ENCODE measurements at places on chromosomes 12 and 14.

DNA sequence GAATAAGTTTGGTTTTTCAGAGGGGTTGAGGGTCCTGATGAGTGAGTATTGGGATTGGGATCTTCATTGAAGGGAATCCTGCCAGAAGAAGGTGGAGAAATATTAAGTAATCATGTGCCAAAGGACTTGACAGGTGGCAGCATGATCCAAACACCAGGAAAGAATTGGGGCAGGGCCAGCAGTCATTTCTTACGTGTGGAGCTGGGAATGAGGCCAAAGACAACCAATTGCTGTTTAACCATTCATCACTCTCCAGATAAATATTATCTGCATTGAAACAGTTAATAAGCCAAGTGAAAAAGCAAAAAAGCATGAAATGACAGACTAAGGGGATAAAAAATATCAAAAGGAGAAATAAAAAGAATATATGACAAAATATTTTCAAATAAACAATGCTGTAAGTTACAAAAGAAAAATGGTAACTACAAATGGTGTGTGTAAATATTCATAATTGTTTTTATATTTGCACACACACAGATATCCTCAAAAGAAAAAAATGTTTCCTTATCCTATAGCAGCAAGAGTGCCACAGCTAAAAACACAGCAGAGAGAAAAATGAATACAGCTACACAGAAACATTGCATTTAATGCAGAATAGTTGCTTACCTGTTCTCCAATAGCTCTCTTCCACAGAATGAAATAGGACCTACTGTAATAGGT, 26.2 kb downstream of the C2CD5 start:
- no peak for DNase-seq

DNA sequence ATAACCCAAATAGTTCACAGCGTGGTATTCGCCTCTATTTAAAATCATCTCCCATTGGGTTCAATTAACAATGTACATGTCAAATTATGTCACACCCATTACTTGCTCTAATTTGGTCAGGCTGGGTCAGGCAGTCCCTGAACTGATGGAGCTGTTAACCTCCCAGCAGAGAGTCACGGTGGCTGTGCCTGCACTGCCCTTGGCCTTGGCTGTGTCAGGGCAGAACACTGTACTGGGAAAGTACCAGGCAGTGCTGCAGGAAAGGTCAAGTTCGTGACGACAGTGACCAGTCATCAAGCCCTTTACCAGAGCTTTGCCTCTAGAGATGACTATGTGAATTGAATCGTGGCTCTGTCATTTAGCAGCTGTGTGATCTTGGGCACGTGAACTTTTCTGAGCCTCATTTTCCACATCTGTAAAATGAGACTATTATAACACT, 100.0 kb downstream of the ARF6 start:
- no peak for DNase-seq

GRCh38 chr12:100954118-100954517, 159.5 kb downstream of the ANO4 start:
- no peak for DNase-seq

- no peak for DNase-seq
Observed at GRCh38 chr14:89214221-89214965, 202.6 kb downstream of the FOXN3 start.

DNA sequence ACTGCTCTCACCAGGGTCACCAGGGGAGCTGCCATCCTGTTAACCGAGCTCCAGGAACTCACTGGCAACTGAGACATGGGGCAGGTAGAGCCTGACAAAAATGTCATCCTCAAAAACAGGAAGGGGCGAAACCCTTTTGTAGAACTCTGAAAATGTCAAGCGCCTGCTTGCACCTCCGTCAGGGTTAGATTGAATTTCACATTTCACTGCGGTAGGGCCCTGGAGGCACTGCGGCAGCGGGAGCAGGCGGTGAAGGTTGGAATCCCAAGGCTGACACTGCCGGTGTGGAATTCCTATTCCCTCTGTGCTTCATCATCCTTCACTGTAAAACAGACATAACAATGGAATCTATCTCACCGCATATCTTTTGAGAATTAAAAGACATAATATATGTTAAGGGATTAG, 142.8 kb upstream of the TMCC3 start:
- no peak for DNase-seq

DNA sequence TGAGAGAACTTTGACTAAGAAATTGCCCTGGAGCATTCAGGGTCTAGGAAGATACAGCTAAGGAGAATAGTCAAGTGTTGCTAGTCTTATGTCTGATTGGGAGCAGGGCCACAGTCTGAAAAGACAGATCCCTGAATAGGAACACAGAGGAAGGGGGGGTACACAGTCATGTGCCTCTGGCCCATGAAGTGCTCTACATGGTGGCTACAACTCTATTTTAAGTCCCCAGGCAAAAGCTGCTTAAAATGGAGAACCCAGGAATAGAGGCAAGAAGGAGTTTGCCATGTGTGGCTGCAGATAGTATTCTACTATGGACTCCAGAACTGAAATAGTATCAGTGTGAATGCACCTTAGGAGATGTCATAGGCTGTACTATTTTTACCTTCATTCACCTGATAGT, 118.0 kb upstream of the NPAS3 start:
- DNase-seq, result no peak

GRCh38 chr12:97182769-97183168, 275.7 kb downstream of the NEDD1 start:
- no peak for DNase-seq

DNA sequence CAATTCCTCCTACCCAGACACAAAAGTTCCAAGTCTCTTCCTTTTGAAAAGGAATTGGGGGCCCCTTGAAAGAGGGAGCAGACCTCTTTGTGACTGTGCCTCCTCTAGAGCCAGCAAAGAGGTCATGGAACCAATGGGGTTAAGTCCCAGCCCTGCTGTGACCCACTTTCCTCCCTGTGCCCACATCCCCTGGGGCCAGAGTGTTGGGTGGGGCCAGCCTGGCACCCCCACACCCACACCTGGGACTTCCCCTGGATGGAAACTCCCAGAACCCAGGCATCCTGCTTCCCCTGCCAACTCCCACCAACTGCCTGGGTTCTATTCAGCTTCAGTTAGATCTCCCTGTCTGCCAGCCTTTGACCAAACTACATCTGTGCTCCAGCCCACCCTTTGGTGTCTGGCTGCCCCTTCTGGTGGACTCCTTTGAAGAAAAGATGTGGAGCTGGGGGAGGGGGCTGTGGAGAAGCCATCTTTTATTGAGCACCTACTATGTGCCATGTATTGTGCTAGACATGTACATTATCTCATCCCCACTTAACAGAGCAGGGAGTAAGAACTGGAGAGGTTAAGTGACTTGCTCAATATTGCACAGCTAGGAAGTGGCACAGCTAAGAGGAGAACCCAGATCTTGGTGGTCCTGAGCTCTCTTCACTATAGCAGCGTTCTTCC, 4.6 kb upstream of the RARG start:
- no peak for DNase-seq

DNA sequence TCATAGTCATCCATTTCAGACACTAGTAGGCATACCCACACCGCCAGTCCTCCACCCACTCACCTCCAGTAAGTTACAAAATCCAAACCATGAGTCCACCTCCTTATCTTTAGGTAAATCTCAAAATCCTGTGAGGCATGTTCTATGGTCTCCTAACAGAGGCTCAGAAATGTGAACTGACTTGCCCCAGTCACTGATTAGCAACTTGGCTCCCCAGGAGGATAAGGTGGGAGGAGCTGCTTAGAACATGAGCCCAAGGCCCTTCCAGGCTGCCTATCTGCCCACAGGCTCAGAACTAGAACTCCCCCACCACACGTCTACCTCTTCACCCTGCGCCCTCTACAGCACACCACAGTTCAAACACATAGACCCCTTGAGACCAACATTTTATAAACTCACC, 19.9 kb downstream of the SETD3 start:
- no peak for DNase-seq

GRCh38 chr12:1927751-1928351, 9.4 kb upstream of the CACNA2D4 start:
- DNase-seq, result no peak

GRCh38 chr12:18383203-18383602, 121.9 kb downstream of the PIK3C2G start:
- DNase-seq, result no peak

GRCh38 chr14:103304706-103305105, 29.3 kb upstream of the EIF5 start:
- DNase-seq, result no peak

DNA sequence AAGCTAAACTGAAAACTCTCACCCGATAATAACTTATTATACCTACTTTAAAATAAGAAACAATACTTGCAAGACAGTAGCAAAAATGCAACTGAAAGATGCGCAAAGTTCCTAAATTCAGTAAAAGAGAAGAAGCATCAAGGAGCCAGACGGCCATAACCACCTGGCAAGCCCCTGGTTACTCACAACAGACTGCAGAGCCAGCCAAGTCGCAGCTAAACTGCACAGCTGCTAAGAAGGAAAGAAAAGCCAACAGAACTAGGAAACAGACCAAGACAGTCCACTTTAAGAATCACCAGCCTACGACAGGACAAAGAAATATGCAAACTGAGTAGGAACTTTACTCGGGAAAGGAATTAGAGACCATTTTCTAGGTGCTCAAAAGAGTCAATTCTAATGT, 127.9 kb downstream of the TMTC1 start:
- no peak for DNase-seq

DNA sequence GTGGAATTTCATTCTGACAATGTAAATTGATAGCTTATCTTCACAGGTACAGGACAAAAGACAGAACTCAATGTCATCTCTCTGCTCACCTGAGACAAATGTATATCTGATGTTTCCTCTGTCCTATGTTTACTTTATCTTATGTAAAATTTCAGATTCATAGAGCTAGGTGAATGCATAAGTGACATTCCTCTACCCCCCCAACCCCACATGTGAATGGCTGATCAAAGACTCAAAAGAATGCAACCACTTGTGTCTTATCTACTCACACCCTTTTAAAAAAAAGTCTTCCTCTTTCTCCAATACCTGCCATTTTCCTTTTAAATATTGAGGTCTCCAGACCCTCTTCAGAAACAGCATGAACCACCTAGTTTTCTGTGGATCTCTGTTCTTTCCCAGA, 736.6 kb upstream of the SEL1L start:
- no peak for DNase-seq

GRCh38 chr14:101236496-101237251, 324.6 kb upstream of the DIO3 start:
- DNase-seq, result no peak

GRCh38 chr14:39492267-39492666, 60.0 kb upstream of the FBXO33 start:
- DNase-seq, result no peak

DNA sequence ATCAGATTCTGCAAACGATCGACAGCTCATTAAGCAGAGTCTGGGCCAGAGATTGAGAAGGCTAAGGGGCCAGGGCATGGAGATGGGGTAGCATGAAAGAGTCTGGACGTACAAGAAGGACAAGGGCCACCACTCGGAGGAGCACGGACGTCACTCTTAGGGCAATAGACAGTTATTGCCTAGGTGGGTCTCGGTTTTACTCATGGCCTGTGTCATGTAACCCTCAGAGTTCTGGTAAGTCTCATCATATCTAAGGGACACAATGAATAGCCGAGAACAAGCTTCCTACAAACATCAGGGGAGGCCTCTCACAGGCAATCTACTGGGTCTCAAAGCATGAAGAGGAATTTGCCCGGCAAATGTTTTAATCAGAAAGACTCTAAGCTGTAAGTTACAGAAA, 30.4 kb upstream of the ITPK1 start:
- DNase-seq, result no peak

GRCh38 chr12:68446901-68447796, 115.0 kb upstream of the MDM1 start:
- no peak for DNase-seq

DNA sequence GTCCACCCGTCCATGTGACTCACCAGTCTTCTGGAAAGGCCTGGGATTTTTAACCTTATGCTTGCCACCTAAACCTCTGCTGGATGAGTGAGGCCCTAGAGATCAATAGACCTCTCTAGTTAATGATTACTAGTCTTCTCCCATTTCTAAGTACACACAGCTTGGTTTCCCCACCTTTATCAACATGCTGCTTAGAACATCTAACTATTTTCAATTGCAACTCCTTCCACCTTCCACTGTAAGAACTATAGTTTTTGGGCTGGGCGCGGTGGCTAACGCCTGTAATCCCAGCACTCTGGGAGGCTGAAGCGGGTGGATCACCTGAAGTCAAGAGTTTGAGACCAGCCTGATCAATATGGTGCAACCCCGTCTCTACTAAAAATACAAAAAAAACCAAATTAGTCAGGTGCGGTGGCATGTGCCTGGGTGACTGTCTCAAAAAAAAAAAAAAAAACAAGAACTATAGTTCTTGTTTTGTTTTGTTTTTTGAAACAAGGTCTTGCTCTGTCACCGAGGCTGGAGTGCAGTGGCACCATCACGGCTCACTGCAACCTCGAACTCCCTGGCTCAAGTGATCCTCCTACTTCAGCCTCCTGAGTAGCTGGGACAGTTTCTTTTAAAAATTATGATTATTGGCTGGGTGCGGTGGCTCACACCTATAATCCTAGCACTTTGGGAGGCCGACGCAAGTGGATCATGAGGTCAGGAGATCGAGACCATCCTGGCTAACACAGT, 18.7 kb upstream of the MDM2 start:
- no peak for DNase-seq

- DNase-seq, result no peak
Observed at GRCh38 chr12:63909746-63910145, 65.2 kb downstream of the SRGAP1 start.

GRCh38 chr14:97359341-97359740, 562.2 kb downstream of the VRK1 start:
- DNase-seq, result no peak

DNA sequence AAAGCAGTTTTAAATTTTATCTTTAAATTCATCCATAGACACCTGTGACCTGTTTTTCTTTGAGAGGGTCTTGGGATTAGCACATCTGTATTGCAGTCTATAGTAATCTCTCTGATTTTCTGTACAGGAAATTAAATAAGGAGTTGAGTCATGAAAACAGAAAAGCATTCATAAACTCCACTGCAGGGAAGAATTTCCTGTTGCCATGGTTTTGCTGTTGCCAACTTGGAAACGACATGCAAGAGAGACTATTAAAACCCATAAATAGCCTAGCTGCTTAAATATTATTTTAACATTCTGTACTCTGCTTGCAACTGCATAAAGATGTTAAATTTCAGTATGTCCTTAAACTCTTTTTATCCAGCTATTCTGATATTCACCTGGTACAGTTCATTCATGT, 281.0 kb upstream of the RGS6 start:
- no peak for DNase-seq

GRCh38 chr14:104975481-104976197, 2.5 kb downstream of the AHNAK2 start:
- DNase-seq, result no peak

DNA sequence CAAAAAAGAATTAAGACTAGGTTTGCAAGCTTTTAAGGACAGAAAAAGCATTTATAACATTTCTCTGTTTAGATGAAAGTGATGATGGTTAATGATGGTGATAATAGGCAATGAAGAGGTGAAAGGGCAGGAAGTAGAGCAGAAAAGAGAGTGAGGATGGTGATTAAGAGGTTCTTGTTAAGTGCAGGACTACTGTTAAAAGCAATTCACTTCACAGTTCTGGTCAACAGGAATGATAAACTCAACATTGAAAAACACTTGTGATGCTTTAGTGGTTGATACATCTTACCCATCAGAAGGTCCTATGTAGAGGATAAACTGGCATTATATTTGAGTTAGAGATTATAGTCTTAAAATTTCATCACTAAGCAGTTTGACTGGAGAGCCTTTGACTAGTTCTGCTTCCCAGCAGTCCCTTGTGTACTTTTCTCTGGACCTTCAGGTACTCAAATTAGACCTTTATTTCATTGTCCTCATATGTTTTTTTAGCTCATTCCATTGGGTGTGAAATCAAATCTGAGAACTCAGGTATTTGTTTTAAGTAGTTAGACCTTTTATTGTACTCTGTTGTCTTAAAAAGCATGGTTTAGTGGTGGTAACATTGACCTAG, 10.9 kb downstream of the RAP1B start:
- DNase-seq, result no peak

- no peak for DNase-seq
Observed at GRCh38 chr14:68964300-68965093, 14.6 kb downstream of the ACTN1 start.
